Calu3 (cell line): ENCODE measurements at places on chromosomes 7 and 10.

DNA sequence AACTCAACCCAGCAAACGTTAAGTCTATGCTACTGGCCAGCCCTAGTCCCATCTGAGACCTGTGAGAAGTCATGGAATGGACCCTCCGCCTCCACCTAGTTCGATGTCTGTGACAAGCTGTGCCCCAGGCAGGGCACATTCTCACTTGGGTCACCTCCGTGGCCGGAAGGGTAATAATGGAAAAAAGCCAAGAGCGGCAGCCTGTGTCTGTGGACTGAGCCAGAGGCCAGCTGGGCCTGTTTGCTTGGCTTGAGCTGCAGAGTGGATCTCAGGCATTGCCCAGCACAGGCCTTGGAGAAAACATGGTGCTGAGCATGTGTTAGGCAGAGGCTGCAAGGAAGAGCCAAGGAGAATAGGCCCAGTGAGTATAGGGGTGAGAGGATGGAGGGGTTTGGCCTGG, 97.8 kb downstream of the GALNT17 start:
- DNase-seq: no peak

- DNase-seq: no peak
Observed at GRCh38 chr10:98296524-98296923, 28.5 kb upstream of the LOXL4 start.

DNA sequence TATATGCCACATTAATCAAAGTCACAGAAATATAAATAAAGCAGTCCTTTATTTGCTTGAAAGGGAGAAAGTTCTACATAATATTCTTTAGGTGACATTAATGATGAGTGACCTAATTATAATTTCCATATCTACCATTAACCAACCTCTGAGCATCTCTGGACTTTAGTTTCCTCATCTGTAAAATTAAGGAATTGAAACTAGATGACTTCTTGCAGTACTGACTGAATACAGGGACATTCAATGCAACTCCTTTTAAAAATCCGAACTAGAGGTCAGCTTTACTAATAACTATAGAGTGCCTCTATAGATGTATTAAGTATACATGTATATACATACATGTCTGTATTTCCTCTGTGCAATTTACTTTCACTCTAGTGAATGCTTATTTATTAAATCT, 3.9 kb downstream of the FMC1 start:
- no peak for DNase-seq

GRCh38 chr7:23226844-23227450, 19.6 kb upstream of the GPNMB start:
- no peak for DNase-seq

DNA sequence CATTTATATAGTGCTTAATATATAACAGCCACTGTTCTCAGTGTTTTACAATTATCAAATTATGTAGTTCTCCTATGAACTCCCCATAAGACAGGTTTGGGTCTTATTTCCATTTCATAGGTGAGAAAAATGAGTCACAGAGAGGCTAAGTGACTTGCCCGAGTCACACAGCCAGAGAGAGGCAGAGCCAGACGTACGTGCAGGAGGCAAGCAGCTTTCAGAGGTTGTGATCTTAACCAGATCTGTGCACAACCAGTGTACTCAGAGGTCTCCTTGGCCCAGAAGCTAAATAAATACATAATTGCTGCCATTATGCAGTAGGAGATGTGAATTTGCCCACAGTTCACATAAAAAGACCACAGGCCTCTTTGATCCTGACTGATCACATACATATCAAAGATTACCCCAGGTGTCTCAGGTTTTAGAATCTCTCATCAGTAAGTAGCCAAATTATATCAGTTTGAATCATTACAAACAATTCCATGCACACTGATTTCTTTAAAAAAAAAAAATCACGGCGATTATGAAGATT, 304.7 kb upstream of the AOAH start:
- no peak for DNase-seq

DNA sequence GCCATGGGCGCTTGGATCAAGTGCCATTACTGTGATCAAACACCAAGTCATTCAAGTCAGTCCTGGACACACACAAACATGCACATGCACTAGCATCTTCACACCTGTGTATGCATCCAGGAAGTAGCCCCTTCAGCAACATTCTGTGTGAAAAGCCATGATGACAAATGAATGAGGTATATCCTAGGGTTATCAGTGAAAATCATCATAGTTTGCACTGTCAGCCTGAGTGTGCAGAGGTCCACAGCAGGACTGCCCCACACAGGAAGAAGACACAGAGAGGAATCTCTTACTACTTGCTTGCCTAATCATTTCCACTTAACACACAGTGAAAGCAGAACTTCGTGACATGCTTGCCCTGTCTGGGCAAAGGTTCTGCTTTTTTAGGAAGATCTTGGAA, 184.0 kb upstream of the ADO start:
- DNase-seq: no peak

GRCh38 chr7:16397501-16398145, 23.7 kb downstream of the CRPPA start:
- DNase-seq: no peak

GRCh38 chr10:78351283-78351682, 317.6 kb downstream of the RPS24 start:
- no peak for DNase-seq

DNA sequence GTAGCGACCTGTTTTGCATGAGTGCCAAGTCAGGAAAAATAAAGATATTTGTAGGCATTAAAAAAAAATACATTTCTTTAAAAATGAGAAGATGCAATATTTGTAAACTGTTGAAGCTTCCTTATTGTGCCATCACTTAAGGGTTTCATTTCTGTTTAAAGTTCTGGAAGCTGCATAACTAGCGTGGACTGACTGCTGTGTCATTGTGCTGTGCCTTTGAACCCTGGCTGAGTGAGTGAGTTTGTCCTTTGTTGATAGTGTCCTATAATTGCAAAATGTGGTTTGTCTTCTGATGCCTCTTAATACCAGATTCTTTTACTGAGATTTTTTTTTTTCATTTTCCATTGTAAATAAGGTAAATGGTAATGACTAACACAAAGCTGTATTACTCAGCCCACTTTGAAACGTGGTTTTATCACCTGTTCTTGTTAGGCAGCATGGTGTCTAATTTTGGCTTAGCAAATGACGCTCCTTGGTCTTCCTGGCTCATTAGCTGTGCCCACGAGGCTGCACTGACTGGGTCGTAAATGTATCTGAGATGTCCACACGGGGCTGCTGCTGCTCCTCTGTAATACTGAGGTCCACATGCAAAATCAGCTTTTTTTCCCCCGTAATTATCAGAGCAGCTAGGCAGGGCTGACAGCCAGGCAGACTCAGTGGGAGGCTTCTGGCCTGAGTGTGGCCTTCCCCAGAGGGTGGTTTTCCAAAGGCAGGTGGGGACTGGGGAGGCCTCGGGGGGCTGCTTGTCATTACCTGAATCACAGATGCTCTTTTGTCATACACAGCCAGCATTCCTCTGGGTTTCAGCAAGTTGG, 14.8 kb downstream of the ZSCAN25 start:
- peak; percentile 5 for DNase-seq

DNA sequence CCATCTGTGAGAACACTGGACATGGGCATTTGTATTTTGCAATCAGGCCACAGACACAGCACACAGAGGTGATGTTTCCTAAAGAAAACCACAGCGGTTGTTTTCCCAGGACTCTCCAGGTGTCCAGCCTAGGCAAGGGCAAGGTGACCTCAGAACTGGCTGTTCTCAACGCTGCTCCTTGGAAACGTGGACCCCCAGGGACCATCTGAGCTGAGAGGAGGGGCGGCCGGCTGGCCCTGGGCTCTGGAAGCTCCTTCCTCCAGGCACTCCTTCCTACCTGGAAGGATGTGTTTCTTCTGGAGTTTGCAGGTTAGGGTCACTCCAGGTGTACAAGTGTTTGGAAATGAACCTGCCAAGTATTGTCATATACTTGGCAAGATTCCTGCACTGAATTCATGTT, 103.1 kb downstream of the ADARB2 start:
- no peak for DNase-seq

DNA sequence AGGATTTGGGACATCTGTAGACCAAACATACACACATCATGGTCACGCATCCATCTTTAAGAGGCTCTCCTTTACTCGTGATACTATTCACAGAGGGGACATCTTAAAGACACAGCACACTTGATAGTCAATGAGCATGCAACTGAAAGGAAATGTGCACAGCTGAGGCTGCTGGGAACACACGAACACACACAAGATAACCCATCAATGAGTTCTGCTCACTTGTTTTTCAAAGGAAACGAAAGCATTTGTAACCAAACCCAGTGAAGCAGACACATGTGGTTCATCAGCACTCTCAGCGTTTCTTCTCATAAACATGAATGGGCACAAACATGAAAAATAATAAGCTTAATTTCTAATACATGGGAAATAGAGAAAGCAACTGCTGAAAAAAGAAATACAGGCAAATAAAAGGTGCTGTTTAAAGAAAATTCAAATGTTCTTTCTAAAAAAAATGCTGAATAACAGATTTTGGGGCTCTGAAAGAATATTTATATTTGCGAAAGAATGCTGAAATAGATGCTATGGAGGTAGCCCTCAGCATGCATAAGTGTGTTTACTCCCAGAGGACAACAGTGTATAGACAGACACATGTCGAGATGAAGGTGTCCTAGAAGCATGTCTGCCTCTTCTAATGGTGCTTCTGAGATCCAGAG, 59.7 kb upstream of the LAMB4 start:
- no peak for DNase-seq

- peak; percentile 73 for DNase-seq
Observed at GRCh38 chr10:101301111-101301731, 52.7 kb upstream of the BTRC start.

- DNase-seq: peak; percentile 71
Observed at GRCh38 chr7:2719007-2719406, 31.0 kb downstream of the AMZ1 start.

GRCh38 chr10:100730725-100731406, 14.5 kb upstream of the PAX2 start:
- DNase-seq: no peak

GRCh38 chr7:99268577-99268908, 4.1 kb upstream of the MYH16 start:
- no peak for DNase-seq

DNA sequence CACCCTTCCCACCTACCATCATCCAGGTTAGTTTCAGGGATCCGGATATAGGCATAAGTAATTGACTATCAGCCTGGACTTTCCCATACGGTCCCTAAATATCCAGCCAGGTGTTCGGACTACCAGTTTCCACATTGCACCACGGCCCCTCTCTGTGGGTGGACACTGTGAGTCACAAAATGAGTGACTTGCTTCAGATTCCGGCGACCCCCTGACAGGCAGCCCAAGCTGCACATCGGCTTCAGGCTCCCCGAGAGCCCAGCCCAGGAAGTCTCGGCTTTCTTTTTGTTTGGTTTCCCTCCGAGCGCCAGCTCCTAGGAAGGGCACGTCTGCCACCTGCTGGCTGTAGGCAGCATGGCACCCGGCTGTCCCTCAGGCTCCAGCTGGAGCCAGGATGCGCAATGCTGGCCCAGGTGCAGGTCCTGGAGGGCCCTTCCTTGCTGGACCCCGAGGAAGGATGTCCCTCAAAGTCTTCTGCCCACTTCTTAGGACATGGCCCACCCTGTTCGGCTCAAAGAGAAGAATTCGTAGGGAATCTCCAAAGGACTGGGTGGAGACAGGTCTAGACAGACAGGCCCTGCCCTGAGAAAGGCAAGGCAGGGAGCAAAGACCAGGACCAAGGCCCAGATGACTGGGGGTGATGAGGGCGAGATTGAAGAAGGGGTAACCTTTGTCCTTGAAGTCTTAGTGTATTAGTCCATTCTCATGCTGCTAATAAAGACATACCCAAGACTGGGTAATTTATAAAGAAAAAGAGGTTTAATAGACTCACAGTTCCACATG, 10.6 kb downstream of the HABP2 start:
- peak; percentile 73 for DNase-seq

- peak; percentile 82 for DNase-seq
Observed at GRCh38 chr10:43138021-43138756, at the start of gene CSGALNACT2. CSGALNACT2 (plus strand) TSS chr10:43138445; CDS start chr10:43155150, 16,705 bp downstream.

GRCh38 chr7:146414937-146415336, 298.3 kb downstream of the CNTNAP2 start:
- DNase-seq: no peak

DNA sequence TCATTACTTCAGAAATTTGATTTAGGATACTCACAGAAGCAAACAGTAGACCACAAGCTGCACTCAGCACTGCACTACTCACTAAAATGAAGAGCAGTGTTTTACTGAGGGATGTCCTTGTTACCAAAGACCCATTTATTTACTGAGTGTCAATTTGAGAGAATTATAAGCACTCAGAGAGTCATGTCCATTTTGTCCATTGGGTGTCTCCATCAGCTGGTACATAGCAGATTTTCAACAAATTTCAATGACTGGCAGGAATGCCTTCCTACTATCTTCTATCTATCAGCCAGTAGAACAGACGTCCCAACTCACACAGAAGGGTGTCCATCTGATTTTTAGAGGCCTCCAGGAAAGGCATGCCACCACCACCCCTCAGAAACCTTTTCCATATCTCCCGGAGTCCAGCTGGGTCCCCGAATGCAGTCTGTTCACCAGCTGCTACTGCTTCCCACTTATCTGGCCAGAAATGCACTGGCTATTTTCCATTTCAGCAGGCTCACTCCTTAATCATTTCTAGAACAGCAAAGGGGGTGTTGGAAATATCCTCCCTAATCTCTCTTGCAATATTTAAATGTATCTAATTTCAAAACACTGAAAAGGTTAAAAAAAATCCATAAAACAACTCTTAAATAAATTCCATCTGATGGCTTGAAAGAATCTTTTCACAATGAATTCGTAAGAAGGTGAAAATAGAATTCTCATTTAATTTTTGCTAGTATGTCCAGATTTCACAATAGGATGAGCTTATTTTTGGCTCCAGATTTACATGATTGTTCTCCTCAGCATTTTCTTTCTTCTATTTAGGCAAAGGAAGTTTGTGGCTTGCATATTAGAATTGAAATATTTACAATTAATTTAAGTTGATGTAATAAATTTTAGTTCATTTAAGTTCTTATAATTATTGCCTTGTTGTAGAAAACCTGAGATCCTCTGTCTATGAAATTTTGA, 1164.0 kb upstream of the CELF2 start:
- DNase-seq: no peak

GRCh38 chr10:5975641-5976473, 1.5 kb downstream of the IL15RA start:
- DNase-seq: no peak

DNA sequence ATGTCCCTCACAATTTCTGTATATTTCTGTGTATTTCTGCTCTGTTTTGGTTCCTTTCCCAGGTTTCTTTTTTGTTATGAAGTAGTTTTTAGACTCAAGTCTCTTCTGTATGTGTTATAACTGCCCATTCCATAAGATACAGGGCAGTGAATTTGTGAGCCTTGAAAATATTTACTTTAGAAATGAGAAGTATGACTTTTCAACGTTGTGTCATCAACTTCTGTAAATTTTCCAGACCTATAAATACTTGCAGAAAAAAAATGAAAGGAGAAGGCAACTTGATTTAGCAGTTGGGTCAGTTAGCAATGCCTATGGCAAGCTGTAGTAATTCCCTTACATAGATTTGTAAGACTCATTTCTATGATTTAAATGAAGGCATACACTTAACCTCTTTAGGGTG, 11.5 kb downstream of the EGFR start:
- no peak for DNase-seq
